ENCODE measurements at places on chromosomes 7 and 10.
A peak's percentile ranks its signal among the peaks of the same experiment; 100 is the strongest.

DNA sequence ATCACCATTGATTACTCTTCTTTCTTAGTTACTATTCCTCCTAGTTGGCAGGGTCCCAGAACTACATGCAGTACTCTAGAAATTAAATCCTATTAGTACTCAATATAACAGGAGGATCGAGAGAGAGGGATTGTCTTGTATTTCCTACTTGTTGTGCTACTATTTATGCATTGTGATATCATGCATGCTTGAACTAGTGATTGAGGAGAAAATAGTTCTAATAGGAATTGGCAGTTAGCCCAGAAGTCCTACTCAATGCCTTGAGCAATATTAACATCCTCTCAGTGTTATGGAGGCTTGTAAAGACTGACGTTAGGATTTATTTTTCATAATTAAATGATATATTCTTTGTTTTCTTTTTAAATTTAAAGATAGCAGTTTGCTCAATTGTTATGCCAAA is 67.4 kb downstream of the FOXP2 start:
- DNase-seq, result peak; percentile 66

DNA sequence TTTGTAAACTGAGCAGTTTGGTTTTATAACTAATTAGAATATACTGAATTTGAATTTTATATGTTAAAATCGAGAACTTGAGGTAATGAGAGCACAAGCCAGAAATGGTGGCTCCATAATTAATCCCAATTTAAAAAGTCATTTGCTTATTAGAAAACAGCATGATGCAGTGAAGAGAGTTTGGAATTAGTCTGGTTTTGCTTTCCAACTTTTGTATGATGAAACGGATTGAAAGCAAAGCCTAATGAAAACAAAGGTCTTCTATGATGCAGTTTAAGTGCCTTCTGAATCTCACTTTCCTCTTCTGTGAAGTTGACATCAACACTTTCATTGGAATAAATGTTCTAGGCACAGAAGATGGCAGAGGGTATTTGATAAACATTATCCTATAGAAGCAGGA is 89.4 kb downstream of the SORCS1 start:
- DNase-seq, result no peak

DNA sequence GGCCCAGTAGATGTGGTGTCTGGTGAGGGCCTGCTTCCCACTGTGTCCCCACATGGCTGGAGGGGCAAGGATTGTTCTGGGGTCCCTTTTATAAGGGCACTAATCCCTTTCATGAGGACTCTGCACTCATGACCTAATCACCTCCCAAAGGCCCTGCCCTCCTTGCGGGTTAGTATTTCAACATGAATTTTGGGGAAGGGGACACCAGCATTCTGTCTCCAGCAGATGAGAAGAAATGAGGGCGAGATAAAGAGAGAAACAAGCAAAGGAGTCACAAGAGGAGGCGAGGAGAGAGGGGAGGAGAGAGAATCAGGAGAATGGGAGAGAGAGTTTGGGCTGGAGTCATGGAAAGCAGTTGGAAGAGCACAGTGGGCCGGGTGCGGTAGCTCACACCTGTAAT is 83.7 kb downstream of the C10orf105 start:
- DNase-seq, result no peak

- no peak for DNase-seq
These were observed 12.5 kb downstream of the EZH2 start for GRCh38 chr7:148871551-148871950.

GRCh38 chr7:133912916-133913697 is 214.0 kb upstream of the LRGUK start:
- peak; percentile 53 for DNase-seq

- DNase-seq, result no peak
These were observed 348.8 kb downstream of the SORCS3 start for GRCh38 chr10:104989880-104990279.

- DNase-seq, result no peak
These were observed 93.0 kb upstream of the CYP26C1 start for GRCh38 chr10:92967641-92968040.

DNA sequence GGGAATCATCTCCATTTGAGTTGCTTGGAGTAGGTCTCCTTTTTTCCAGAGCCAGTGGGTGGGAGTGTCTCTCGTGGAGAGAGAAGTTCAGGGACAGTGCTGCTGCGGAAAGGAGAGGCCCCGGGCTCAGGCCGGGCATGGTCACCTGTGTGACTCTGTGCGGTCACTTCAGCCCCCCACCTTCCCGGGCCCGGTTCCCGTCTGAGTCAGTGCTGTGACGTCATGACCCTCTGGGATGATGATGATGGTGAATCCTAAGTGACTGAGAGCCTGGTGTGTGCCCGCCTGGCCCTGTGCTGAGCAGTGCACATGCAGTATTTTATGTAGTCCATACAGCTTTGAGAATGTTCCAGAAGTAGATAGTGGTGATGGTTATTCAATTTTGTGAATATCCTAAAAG is 32.6 kb upstream of the AP5Z1 start:
- DNase-seq, result peak; percentile 33

- DNase-seq, result no peak
These were observed 81.6 kb upstream of the MSRB2 start for GRCh38 chr10:23013581-23014335.

DNA sequence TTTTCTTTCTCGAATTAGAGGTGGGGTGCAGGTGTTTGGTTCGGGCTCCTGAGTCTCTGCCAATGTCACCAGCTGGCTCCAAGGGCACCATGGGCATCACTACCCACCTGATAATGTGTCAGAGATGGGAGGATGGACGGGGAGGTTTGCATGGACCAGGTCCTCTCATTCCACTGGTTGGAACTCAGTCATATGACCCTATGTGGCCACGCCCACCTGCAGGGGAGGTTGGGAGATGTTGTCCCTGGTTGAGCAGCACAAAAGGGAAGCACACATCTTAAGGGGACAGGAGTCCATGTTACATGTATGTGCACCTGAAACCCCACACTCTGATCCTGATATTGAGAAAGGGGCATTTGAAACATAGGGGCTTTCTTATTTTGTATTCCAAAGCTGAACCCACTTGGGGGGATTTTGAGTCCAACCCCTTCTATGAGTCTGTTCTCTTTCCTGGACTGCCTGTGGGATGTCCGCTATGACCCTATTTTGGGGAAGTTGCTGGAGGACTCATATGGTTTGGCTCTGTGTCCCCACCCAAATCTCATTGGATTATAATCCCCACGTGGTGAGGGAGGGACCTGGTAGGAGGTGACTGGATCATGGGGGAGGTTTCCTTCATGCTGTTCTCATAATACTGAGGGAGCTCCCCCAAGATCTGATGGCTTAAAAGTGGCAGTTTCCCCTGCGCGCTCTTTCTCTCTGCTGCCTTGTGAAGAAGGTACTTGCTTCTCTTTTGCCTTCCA is 66.9 kb upstream of the BAIAP2L1 start:
- DNase-seq, result no peak

GRCh38 chr7:151592868-151593486 is 73.3 kb upstream of the RHEB start:
- peak; percentile 96 for DNase-seq

DNA sequence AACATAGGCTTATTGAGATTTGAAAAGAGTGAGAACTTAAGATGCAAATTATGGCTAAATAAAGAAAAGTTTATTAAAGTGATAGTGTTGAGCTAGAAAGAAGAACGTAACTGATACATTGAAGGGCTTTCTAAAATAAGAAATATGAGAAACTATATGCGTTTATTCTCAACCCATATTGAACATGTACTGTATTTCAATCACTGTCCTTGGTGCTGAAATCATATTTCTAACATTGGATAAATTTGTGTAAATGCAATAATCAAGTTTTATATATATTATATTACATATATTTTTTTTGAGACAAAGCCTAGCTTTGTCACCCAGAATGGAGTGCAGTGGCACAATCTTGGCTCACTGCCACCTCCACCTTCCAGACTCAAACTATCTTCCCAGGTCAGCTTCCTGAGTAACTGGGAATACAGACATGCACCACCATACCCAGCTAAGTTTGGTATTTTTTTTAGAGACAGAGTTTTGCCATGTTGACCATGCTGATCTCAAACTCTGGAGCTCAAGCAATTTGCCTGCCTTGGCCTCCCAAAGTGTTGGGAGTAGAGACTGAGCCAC is 1065.8 kb downstream of the REEP3 start:
- DNase-seq, result no peak

GRCh38 chr7:36506820-36507219 is 117.2 kb downstream of the ANLN start:
- DNase-seq, result peak; percentile 66

GRCh38 chr10:119665901-119666708 is 14.9 kb downstream of the BAG3 start:
- no peak for DNase-seq

- peak; percentile 58 for DNase-seq
These were observed 258.4 kb upstream of the CACNA2D1 start for GRCh38 chr7:82701949-82702348.

DNA sequence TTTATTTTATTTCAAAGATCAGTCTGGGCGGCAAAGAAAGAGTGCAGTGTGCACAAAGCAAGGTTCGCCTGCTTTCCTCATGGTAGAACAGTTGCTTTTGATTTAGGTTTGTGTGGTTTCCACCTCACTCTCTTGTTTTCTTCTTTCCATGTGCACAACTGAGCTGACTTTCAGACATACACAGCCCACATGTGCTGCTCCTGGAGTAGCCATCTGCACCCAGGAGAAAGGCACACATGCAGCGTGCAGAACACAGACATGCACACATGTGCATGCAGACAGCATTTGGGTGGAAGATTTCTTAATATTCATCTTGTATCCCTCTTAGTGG is 302.1 kb downstream of the FZD1 start:
- peak; percentile 45 for DNase-seq

- no peak for DNase-seq
These were observed 285.2 kb downstream of the AUTS2 start for GRCh38 chr7:69883399-69883891.

GRCh38 chr10:22900841-22901601 is 26.8 kb upstream of the ARMC3 start:
- DNase-seq, result no peak

- peak; percentile 19 for DNase-seq
These were observed 166.0 kb upstream of the TCF7L2 start for GRCh38 chr10:112784022-112784461.

DNA sequence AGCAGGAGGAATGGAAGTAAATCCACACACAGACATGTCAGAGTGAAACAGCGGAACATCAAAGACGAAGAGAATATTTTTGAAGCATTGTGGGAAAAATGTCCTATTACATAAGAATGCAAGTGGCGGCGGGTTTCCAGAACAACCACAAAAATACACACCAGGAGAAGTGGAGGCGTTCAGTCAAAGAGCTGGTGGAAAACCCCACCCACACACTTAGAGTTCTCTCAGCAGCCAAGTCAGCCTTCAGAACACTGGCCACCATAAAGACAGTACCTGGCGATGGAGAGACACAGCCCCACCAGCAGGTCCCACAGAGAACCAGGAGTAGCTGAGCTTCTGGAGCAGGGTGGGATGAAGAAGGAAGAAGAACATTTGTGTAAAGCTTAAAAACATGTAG is 23.7 kb downstream of the NKX6-2 start:
- no peak for DNase-seq

DNA sequence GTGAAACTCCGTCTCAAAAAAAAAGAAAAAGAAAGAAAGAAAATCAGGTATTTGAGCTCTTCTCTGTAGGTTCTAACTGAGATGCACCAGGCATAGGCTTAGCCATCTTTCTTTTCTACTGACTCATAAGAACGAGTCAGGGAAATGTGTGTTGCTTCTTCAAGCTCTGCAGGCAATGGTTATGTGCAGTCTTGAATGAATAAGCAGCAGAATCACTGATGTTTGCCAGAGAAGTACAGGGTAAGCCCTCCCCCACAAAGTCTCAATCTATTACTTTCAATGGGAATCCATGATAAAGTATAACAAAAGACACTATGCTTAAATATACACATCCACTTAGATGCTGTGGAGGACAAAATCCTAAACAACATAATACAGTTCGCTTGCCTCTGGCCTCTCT is 239.2 kb downstream of the PARD3 start:
- DNase-seq, result peak; percentile 64

GRCh38 chr7:630539-630938 is 96.0 kb upstream of the DNAAF5 start:
- DNase-seq, result no peak

DNA sequence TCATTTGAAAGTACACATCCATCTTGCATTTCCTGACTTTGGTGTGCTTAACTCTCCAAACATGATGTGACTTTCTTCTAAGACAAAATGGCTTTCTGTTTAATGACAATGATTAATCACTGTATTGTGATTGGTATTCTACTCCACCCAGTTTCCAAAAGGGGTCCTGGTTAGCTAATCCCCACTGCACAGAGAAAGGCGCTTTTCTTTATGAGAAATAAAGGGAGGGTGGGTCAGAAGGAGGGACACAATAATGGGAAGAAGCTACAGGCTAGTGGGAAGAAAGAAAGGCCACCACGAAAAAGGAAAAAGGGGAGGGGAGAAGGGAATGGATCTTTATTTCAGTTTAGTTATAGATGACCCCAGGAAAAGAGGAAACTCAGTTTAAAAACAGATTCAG is 69.2 kb downstream of the PRTFDC1 start:
- no peak for DNase-seq

- DNase-seq, result no peak
These were observed 146.3 kb downstream of the GALNT17 start for GRCh38 chr7:71278257-71278656.

DNA sequence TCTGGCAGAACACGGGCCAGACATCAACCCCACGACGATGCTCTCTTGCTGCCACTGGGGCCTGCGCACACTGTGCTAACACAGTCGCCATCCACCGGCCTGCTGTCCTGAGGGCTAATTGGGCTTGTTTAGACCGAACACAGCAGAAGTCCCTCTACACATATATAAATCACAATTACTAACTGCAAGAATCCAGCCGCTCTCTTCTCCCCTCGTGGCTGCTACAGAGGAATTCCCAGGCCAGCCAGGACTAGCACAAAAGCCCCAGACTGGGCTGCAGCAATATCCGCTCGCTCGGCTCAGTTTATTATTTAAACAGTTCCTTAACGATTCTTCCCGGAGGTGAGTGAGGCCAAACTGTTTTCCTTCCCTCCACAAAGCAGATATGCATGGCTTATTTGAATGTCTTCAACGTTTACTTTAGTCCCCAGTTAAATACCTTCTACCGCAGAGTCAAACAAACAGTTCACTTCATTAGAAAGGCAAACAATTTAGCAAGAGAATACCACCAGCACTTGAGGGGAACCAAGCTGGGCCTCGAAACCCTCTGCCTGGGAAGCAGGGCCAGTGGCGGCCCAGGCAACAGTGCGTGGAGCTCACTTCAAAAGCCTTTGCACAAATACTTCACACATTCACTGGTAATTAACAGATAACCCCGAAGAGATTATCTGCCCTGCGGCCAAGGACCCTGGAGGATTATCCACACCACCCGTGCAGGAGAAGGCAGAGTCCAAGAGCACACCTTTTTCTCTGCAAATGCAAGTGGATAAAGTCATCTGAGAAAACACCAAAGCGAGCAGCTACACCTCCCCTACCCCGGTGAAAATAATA is 145.3 kb downstream of the GLI3 start:
- DNase-seq, result no peak

DNA sequence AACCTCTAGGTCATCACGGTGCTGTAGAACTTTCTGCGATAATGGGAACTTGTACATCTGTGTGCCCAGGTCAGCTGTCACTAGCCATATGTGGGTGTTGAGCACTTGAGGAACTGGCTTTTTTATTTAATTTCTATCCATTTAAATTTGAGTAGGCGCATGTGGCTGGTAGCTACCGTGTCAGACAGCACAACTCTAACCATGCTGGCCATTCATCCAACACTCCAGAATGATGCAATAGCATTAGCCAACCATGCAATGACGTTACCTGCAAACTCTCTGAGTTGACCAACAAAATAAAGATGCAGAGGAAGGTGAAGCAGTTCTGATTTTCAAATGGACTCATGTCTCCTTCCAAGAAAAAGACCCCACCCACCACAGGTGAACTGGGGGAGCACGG is 24.4 kb upstream of the CHST15 start:
- peak; percentile 20 for DNase-seq
